ENCODE measurements at places on chromosomes 7 and 10.

DNA sequence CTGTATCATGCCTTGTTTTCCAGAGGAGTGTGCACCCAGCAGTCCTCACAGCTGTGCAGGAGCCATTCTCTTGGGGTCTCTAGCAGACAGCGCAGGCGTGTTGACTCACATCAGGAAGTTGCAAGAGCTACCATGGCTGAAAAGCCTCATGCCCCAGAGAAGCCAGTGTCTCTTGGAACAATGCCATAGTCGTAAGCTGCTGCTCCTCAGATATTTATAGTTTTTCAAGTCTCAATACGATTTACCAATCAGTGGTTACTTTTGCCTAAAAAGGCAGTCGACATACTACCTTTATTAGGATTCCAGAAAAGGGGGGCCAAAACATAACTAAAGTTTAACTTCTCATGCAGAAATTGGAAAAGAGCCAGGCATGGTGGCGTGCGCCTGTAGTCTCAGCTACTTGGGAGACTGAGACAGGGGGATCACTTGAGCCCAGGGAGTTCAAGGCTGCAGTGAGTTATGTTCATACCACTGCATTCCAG is 407.7 kb downstream of the PARD3 start:
- no peak for DNase-seq

GRCh38 chr7:16801111-16801542 is 3.7 kb downstream of the AGR2 start:
- DNase-seq, result peak; percentile 75

DNA sequence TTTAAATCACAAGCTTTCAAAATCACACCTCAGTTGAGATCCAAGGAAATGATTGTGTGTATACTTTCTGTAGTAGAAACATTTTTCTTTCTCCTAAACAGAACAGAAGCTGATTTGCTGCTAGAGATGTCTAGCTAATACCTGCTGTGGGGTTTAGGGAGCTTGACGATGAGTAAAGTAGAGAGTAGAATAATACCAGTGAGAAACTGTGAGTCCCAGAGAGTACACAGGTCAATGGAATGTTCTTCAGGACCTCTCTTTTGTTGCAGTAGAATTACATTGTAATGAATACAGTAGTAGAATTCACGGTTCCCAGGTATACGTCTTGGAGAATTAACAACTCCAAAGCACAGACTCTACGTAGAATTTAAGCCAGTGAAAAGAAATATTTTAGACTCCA is 18.0 kb downstream of the TRUB1 start:
- no peak for DNase-seq

DNA sequence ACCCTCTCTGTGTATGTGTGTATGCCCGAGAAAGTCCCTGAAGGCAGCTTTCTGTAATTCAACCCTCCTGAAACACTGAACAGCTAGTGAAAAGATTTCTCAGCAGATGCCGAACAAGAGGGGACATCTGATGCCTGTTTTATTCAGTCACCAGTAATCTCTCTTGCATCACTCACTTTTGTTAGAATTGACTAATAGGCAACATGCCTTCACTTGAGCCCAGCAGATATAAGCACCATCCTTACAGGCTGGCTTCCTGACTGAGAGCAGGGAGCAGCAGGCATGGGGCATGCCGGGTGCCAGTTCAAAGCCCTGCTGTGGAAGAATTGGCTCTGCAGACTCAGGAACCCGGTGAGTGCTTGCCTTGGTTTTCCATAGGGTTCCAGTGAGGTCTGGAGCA is at the start of gene ABCA13:
TSS of gene ABCA13 (plus strand) at position 257 of the 400 bp plus-strand sequence. CDS start at position 283, 26 bp downstream.
- peak; percentile 20 for DNase-seq

DNA sequence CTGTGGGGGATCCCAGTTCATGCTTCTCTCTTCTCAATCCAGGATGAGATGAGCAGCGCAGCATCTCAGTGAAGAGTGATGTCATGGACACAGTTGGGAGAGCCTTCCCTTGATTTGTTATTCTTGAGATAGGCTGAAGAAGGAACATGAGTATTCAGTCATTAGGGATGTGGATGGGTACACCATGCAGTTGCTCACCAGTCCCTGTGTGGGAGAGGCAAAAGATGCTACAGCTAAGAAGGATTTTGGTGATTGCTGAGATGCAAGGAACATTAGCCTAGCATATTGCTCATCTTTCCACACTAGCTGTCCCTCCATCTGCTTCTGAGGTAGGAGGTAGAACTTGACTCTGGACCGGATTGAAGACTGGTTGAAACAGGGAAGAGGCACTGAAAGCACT is 179.6 kb downstream of the GALNT17 start:
- no peak for DNase-seq

GRCh38 chr10:125538947-125539731 is 143.8 kb downstream of the TEX36 start:
- DNase-seq, result no peak

DNA sequence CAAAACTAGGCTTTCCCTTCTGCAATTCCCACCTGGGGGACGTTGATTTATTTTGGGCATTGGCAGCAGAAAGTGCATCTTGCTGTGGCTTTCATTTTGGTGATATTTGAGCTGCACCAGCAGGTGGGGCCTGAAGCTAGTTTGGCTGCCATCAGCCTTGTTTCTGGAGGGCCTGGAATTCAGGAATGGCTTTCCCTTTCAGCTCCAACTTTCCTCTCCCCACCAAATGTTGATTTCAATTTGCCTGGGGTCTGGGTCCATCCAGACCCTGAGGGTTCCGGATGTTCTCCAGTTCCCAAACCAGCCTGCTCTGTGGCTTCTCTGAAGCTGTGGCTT is 640.4 kb downstream of the TYW1 start:
- DNase-seq, result no peak

DNA sequence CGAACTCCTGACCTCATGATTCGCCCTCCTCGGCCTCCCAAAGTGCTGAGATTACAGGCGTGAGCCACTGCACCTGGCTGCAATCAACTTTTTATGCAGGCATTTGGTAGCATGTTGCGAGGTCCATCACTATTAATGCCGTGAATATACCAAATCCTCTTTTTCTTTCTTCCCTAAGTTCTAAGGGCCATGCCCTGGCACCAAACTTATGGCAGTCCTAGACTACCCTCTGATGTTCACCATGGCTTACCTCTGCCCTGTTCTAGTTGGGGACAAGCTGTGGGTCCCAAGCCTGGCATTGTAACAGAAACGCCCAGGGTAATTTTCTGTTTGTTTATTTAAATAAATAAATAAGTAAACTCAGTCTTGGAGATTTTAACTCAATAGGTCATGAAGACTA is 13.3 kb downstream of the PRSS2 start:
- DNase-seq, result no peak

GRCh38 chr10:47268696-47269095 is 31.3 kb upstream of the GDF10 start:
- DNase-seq, result no peak

- DNase-seq, result no peak
These were observed 450.3 kb downstream of the GRID1 start for GRCh38 chr10:85916286-85916685.

GRCh38 chr7:88347090-88347489 is 40.4 kb upstream of the STEAP4 start:
- no peak for DNase-seq

GRCh38 chr10:3000048-3000447 is 67.3 kb upstream of the PFKP start:
- no peak for DNase-seq

DNA sequence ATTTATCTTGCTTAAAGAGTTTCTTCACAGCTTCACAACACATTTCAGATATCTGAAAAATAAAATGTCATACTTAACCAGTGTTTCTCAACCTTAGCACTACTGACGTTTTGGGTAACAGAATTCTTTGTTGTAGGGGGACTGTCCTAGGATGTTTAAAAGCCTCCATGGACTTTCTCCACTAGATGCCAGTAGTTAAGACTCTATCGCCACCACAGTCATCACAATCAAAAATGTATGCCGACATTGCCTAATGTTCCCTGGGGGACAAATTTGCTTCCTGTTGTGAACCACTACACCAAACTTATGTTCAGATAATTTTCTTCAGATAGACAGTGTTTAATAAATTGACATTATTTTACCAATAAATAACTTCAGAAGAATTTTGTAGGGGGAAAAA is 13.4 kb downstream of the NOC3L start:
- peak; percentile 5 for DNase-seq

DNA sequence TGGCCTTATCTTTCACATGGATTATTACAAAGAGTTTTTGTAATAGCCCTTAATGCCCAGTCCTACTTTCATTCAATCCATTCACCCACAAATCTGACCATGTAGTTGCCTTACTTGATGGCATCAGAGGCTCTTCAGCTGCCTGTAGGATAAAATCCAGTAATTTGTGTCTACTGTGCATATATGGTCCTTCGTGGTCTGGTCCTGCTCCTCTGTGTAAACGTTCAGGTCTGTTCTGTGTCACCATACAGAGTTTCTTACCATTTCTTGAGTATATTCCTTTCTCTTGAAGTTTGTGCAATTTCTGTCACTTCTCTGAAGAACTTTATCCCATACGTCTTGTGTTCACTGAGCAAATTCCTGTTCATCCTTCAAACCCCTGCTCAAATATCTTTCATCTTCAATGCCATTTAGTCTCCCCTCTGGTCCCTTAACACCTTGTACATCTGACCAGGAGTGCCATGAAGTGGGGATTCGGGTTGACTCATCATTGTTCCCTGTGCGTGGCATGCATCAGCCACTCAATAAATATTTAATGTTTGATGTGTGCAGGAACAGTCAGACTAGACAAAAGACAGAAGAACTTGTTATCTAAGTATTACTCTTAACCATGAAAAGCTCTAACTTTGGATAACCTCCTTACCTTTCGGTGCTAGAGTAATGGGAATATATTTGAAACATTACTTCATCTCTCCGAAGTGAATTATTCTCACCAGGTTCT is 98.6 kb upstream of the RPA3 start:
- DNase-seq, result no peak

DNA sequence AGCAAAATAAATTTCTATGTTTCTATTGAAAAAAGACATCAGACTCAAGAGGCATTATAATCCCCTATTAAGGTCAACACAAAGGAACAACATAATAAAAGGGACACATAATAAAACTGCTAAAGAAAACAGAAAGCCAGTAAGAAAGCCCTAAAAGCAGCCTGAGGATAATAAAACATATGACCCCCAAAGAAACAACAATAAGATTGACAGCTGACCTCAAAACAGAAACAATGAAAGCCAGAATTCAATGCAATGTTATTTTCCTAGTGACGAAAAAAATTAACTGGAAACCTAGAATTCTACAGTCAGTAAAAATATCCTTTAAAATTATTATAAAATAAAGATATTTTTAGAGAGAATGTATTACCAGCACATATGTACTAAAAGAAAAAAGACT is 44.9 kb upstream of the FAM171A1 start:
- no peak for DNase-seq

GRCh38 chr7:46153951-46154787 is 233.1 kb upstream of the IGFBP3 start:
- DNase-seq, result no peak

GRCh38 chr10:103197174-103197573 is 4.1 kb upstream of the NT5C2 start:
- peak; percentile 90 for DNase-seq

DNA sequence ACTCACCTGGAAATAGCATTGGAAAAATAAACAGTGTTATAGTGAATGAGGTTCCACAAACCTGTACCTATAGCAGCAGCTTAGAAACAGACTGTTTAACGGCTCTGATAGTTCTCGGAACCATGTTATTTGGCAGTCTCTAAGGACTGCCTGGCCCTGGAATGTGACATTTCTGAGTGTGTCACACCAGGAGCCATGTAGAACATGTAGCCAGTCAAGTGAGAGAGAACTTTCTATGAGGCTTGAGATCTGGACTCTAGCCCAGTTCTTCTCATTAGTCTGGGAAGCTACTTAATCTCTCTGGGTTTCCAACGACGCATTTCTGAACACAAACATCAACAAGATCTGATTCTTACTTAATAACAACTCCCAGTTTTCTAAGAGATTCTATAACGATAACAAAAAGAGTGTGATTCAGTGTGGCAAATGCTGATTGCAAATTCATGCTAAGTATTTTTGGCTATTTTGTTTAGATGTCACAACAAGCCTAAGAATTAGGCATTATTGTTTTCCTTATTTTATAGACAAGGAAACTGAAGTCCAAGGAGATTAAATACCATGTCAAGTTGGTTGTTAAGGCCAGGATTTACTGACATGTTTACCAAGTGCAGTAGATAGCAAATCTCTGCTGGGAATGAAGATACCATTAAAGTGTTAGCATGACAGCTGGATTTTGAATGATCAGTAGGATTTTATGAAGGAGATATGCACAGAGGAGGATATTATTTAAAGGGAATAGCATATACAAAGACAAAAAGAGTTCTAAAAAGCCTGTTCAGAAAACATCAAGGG is 47.2 kb downstream of the APBB1IP start:
- DNase-seq, result peak; percentile 15

DNA sequence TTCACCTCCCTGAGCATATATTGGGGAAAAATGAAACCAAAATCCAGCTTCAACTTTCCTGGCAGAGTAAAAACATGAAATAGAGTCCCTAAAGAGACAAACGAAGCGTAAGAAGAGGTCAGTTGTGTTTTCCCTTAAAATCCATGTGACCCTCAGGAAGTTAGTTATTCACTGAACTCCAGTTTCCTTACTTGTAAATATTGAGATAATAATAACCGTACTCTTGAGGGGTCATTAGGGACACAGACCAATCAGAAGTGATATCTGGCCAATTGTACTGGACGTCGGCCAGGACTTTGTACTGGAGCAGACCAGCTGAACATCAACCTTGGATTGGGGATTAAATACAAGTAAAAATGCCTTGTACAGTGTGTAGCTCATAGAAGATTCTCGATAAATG is 167.0 kb downstream of the GATA3 start:
- DNase-seq, result no peak

DNA sequence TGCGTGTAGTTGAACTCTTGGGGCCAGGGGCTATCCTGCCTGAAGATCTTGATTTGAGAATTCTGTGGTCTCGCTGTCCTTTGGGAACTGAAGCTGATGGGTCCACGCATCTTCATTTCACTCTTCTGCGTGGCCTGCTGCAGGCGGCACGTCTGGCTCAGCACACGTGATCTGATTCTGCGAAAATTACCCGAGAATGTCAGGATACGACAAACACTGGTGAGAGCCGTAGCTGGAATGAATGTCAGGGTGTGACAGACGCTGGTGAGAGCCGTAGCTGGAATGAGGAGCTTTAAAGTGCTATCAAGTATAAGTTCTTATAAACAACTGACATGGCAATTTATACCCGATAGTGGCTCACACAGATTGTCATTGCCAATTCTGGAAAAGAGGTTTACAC is 44.6 kb upstream of the CFAP46 start:
- DNase-seq, result no peak

Measured in AG08395 (cell line).